ENCODE measurements at places on chromosomes 2 and 18.
A peak's percentile ranks its signal among the peaks of the same experiment; 100 is the strongest.

DNA sequence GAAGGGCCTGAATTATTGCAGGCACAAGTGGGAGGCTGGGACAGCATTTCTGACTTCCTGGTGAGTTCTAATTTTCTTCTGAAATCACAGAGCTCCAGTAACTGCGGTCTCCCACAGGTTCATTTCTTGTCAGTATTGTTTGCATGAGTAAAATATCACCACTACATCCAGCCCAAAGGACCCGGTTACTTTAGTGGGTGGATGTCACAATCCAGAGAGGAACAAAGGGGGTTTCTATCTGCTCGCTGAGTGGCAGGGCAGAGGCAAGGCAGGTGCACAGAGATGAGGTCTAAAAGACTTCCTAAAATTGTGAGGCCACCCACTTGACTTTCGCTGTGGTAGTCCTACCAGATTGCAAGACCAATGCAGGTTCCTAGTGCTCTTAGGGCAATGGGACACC, 800.4 kb upstream of the ID2 start:
- no peak for DNase-seq

- DNase-seq: no peak
These were observed 6.5 kb downstream of the IGFBP5 start for GRCh38 chr2:216688731-216689340.

DNA sequence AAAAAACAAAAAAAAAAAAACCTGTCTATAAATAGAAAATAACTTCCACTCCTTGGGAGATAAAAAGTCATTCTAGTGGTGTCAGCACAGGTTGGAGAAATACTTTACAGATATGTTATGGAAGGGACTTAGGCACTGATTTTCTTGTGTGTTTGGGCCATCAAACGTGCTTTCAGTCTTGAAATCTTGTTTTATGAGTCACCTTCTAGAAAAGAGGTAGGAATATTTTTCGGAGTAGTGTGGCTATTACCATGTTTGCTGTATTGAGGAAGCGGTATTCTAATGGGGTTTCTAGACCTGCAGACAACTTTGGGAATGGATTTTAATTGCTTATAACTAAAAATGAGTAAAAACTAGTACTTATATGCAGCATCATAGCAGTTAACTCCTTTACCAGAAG, 12.0 kb downstream of the HNMT start:
- DNase-seq: no peak

- DNase-seq: no peak
These were observed 2.6 kb downstream of the BAZ2B start for GRCh38 chr2:159613651-159614285.

DNA sequence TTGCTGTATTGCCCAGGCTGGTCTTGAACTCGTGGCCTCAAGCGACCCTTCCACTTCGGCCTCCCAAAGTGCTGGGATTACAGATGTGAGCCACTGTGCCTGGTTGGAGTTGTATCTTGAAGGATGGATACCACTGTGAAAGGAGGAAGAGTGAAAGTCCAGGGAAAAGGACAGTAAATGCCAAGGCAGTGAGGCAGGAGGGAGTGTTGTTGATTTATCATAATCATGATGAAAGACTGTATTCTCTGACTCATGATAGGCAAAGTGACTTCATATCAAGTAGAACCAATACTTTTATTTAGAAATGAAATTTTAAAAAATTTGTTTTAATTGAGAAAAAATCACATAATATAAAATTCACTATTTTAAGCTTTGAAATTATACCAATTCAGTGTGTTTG, 162.3 kb downstream of the ARHGAP28 start:
- DNase-seq: no peak

GRCh38 chr18:76380791-76381405, 114.1 kb downstream of the ZNF516 start:
- DNase-seq: no peak

GRCh38 chr2:96093528-96093927, 22.8 kb downstream of the ADRA2B start:
- no peak for DNase-seq

DNA sequence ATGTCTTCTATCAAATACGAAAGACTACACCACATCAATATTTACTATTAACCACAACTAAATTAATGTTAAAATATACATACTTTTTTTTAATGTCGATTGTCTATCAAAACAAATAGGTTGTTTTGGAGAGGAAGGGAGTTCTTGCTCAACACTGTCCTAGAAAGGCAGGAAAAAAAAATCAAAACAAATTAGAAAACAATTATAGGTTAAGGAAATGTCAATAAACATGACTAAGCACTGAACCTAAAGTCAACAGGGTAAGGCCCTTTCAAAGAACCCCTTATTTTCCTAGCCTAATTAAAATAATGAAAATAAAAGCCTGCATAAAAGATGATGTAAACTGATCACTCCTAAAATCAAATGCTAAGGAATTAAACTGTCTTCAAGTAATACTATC, 2.8 kb downstream of the CEP76 start:
- no peak for DNase-seq

- DNase-seq: no peak
These were observed 93.0 kb upstream of the SLC39A10 start for GRCh38 chr2:195563857-195564512.

- DNase-seq: no peak
These were observed 817.4 kb upstream of the ACVR2A start for GRCh38 chr2:147027436-147027835.

- DNase-seq: no peak
These were observed 270.2 kb upstream of the SYT4 start for GRCh38 chr18:43547456-43547855.

DNA sequence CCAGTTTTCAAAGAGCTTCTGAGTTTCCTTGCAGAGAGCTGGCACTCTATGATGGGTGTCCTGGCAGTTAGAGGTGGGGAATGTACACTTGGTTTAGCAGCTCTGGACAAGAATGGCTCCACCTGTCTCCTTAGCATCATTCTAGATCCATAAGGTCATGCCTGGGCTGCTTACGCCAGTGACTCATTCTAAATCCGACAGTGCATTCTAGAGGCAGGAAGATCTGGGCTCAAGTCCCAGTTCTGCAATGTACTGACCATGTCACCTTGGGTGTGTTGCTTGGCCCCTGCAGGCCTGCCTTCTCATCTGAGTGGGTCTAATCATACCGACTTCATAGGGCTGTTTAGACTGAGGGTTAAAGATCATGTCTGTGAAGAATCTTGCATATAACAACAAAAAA, 46.5 kb downstream of the PTGR3 start:
- DNase-seq: no peak

DNA sequence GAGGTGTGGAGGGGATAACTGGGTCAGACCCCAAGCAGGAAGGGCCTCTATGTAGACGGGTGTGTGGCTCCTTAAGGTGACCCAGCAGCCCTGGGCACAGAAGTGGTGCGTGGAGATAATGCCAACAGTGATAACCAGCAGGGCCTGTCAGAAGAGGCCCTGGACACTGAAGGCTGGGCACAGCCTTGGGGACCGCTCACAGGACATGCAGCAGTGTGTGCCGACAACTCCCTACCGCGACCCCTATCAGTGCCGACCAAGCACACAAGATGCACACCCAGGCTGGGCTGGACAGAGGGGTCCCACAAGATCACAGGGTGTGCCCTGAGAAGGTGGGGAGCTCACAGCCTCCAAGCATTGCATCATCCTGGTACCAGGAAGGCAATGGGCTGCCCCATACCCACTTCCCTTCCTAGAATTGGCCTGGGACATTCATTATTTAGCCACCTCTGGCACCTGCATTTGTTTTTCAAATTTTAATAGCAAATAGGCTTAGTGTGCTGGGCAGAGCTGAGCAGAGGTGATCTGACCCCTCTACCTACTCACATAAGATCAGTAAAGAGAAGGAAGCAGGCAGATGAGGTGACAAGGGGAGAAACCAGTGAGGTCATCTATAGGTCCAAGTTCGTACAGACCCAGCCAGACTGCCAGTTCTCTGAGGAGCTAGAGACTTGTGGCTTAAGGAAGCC, 55.2 kb downstream of the BCL11A start:
- DNase-seq: no peak

- DNase-seq: no peak
These were observed 40.5 kb downstream of the RBKS start for GRCh38 chr2:27849558-27850205.

- no peak for DNase-seq
These were observed 8.4 kb upstream of the TRABD2A start for GRCh38 chr2:84889332-84889731.

DNA sequence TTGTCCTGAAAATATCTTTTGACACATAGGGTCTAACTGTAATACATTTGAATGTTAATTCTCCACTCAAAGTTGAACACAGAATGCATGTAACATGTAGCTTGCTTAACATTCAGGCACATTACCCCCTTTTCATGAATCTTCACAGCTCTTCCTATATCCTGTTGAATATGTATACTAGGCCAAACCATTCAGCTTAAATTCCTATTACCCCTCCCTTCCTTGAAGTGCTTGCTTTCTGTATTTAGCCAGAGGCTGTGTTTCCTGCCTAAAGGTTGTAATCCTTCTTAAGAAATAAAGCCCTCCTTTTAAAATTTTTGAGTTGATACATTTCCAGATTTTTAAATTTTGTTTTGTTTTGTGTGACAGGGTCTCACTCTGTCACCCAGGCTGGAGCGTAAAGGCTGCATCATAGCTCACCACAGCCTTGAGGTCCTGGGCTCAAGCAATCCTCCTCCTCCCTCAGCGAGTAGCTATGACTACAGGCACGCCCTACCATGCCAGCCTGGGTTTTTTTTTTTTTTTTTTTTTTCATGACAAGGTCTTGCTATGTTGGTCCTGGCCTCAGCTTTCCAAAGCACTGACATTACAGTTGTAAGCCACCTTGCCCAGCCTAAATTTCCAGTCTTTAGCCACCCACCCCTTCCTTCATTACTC, 357.6 kb downstream of the DSC3 start:
- no peak for DNase-seq

GRCh38 chr2:169909376-169909775, 82.1 kb downstream of the UBR3 start:
- no peak for DNase-seq

DNA sequence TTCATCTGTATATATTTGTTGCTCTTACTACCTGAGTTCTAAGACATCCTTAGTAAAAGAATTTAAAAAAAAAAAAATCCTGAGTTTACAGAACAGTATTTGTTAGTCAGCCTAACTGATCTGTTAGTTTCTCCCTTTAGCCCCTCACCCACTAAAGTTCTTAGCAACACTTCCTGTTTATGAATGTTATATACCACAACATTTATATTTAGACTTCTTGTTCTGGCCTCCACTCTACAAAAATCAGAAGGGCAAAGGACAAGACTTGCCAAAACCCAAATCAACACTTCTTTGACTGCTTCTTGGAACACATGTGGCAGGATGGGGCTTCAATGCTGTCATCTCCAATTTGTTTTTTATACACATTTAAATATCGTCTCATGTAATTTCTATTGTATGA, 71.1 kb downstream of the MGAT5 start:
- DNase-seq: no peak

- no peak for DNase-seq
These were observed 167.9 kb downstream of the TNS1 start for GRCh38 chr2:217834744-217835513.

DNA sequence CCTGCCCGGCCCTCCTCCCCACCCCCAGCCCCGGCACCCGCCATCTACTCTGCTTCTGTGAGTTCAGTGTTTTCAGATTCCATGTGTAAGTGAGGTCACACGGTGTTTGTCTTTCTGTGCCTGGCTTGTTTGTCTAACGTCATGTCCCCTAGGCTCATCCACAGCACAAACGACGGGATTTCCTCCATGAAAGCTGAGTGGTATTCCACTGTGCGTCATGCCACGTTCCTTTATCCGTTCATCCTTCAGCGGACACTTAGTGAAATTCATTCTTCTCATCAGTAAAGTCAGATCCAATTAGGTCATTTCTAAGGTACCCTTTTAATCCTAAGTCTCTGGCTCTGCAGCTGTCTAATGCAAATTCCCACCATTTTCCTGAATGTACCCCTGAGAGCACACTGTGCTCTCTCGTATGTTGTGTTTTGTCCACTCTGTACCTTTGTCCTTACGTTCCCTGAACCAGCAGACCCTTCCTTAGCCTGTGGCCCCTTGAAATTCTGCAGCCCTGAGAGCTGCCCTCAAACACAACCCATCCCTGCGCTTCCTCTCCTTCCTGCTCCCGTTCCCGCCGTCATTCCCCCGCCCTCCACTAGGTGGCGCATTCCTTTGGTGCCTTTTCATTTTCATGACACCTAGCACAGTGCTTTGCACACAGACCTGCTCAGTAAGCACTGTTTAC, 44.1 kb downstream of the TRAPPC12 start:
- DNase-seq: peak; percentile 58

- DNase-seq: no peak
These were observed 11.3 kb upstream of the KCNS3 start for GRCh38 chr2:17867133-17867532.

GRCh38 chr2:217277646-217278398, 418.0 kb upstream of the TNP1 start:
- DNase-seq: no peak

Measured in stimulated activated CD8-positive, alpha-beta memory T cell treated with anti-CD3 and anti-CD28 coated beads, Interleukin-4, amount 100 ng/mL, for 24 hours (primary cell).